Activated CD8-positive, alpha-beta memory T cell treated with anti-CD3 and anti-CD28 coated beads for 48 hours (primary cell): ENCODE measurements at places on chromosomes 5 and 9.

- DNase-seq = no peak
These were observed 2.5 kb downstream of the TLX3 start for GRCh38 chr5:171311322-171312077.

- DNase-seq = no peak
These were observed 69.8 kb upstream of the CCDC112 start for GRCh38 chr5:115366223-115366622.

- no peak for DNase-seq
These were observed 20.9 kb upstream of the TNIP1 start for GRCh38 chr5:151101746-151102145.

DNA sequence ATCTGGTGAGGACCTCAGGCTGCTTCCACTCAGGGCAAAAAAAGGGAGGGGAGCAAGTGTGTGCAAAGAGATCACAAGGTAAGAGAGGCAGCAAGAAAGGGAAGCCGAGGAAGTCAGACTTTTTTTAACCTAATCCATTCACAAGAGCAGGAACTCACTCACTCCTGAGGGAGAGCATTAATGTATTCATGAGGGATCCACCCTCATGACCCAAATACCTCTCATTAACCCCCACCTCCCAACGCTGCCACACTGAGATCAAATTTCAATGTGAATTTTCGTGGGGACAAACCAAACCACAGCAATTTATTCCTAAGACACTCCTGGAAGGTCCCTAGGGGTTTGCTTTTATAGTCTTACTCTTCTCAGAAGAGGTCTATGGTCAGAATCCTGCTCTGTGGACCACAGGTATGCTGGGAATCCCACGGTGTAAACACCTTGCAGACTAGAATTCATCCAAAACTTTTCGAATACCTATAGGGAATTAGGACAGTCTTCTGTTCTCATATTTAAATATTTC, 108.7 kb downstream of the HSD17B3 start:
- DNase-seq = no peak

GRCh38 chr9:126375386-126375785, 48.8 kb downstream of the MVB12B start:
- no peak for DNase-seq

GRCh38 chr9:2478421-2478820, 143.2 kb upstream of the VLDLR start:
- DNase-seq = no peak

DNA sequence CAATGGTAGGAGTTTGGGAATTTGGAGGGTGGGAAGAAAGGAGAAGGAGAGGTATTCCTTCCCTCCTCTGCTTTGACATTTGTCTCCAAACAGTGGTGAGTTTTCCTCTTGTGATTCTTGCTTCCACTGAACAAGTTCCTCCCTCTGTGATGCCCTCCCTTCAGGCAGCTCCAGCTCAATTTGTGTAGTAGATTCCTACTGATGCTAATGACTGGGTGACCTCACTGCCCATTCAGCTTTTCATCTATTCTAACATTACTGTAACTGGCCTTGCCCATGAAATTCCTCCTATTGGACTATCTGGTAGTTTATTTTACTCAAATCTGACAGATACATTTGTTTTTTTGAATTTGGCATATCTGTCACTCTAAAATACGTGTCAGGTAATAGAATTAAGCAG, 121.4 kb downstream of the NFIB start:
- DNase-seq = no peak

DNA sequence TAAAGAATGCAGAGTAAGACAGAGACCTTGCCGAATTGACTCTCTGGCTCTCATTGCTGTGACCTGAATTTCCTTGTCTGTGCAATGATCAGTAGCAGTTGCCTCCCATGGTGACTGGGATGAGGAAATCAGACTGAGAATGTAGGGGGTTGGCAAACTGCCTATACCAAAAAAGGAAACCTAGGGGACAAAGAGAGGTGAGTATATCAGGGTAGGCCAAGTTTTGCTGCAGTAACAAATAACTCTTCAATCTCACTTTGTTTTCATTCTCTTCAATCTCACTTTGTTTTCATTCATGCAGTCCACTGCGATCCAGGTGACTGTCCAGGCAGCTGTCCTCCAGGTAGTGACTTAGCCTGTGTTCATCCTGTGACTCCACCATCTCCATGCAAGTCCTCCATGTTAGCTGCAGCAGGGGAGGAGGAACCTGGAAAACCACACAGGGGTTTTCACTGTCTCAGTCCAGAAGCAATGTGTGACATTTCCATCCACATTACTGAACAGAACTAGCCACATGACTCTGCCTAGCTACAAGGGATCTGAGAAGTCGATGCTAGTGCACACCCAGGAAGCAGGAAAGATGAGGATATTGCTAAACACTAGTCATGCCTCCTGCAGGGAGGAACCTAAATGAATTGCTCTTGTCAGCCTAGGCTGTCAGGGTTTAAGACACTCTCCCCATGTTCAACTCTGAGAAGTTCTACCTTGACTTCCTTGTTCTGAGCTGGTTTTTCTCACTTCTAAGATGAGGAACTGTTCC, 26.0 kb downstream of the TMEM174 start:
- DNase-seq = no peak

- DNase-seq = peak; percentile 20
These were observed 996 bp upstream of the GAS1 start for GRCh38 chr9:86948074-86948929.

DNA sequence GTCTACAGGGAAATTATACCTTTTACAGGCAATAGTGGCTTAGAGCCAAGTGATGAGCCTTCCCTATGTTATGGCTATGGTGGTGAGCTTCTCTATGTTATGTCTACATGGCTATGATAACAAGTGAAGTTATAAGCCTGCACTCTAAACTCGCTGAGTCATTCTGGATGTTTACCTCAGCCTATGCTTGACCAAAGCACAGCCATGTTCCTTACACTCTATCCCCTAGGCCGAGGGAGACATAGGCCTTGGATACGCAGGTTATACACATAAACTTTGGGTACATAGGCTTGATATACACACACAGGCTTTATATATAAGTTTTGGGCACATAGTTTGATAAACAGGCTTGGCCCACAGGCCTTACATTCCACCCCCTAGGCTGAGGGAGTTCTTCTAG, 13.8 kb downstream of the DMAC1 start:
- no peak for DNase-seq

GRCh38 chr9:2414465-2414864, 207.1 kb upstream of the VLDLR start:
- DNase-seq = no peak

DNA sequence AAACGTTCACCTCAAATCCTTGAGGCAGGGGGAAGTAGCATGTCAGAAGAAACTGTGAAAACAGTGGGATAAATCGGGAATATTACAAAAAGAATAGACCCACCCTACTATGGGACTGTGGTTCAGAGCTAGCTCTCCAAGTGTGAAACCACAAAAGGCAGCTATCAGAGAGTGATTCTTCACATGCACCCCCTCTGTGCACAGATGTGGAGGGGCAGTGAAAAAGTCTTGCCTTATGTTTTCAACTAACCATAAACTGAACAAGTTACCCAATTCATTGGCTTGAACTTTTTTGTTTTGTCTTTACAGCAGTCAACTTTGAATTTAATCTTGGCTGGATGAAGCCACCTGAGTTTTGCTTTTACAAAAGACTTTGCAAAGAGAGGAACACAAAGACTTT, 98.8 kb upstream of the NR4A3 start:
- DNase-seq = no peak

DNA sequence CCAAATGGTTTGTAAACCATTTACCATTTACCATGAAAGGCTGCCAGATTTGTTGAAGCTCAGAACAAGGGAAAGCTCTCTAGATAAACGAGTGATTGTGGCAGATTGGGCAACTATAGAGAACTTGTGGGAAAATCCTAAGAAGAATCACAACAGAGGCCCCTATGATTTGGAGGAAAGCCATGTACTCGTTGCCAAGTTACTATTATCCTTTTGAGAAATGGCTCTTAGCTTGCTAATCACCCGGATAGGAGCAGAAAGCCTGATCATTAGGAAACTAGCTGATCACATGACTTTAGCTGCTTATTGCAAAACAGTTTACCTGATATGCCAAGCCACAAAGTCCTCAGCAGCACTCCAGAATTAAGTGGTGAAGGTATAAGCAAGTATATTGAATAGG, 23.5 kb upstream of the ATG10 start:
- no peak for DNase-seq

- DNase-seq = no peak
These were observed 5.0 kb upstream of the RHOBTB3 start for GRCh38 chr5:95725937-95726810.

DNA sequence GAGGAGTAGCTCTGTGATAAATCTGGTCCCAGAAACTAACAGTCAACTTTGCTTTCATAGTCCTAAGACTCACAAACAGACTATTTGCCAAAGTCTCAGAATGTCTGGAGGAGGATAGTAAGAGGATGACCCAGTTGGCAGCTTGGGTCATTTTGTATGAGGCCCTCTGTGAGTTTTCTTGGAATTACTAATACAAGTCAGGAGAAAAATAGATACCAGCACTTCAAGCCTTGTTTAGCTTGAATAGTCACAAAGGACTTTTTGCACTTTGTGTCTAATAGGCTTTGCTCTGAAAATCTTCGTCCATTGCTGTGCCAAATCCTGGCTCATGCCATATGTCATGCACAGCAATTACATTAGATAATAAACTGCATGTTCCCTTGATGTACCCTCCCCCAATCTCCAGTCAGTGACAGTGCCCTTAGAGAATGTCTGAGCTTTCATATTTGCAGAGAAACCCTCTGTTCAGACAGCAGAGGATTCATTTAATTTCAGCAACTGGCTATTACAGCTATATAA, 612.8 kb downstream of the CSNK1G3 start:
- no peak for DNase-seq

DNA sequence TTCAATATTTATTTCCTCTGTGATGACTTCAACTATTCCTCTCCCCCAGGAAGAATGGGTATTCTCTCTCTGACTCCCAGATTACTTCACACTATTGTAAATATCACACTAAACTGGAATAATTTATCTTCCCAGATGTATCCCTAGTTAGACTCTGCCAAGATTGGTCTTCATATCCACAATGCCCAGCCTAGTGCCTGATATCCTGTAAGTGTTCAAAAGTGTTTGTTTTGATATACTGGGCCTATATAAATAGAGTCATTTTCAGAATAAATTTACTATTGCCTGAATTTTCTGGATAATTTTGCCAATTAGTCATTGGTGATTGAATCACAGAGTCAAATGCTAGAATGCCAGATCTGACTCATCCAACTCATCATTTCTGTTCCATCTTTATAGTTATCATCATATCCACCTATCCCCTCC, 143.7 kb upstream of the TNC start:
- no peak for DNase-seq

DNA sequence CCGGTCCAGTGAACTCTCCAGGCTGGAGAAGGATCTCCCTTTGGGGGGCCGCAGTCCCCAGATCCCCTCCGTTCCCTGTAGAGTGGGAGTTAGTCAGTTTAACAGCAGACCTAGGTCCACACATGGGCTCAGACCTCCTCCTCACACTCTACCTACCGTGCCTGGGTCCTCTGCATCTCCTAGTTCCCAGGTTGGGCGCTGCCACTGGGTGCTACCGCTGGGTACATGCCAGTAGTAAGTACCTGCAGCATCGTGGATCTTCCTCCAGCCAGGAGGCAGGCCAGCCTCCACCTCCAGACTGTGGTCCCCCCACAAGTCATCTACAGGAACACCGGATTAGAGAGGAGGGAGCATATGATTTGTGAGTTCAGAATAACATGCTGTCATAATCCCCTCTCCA, 802 bp downstream of the APBB3 start:
- no peak for DNase-seq

DNA sequence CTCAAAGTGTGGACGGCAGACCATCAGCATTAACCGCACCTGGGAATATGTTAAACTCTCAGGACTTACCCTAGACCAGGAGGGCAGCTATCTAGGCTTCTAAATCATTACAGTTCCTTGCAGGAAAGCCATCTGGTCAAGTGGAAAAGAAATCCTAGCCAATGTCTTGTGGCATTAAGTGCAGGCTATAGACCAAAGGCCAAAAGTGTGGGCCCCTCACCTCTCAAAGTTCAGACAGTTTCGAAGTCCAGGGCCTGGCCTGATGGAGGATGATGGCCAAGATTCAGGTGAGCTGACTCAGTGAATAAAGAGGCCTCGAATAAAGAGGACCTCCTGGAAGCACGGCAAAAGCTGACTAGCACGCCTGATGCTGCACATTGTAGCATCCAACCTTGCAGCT, 24.0 kb upstream of the PTPN3 start:
- DNase-seq = no peak

DNA sequence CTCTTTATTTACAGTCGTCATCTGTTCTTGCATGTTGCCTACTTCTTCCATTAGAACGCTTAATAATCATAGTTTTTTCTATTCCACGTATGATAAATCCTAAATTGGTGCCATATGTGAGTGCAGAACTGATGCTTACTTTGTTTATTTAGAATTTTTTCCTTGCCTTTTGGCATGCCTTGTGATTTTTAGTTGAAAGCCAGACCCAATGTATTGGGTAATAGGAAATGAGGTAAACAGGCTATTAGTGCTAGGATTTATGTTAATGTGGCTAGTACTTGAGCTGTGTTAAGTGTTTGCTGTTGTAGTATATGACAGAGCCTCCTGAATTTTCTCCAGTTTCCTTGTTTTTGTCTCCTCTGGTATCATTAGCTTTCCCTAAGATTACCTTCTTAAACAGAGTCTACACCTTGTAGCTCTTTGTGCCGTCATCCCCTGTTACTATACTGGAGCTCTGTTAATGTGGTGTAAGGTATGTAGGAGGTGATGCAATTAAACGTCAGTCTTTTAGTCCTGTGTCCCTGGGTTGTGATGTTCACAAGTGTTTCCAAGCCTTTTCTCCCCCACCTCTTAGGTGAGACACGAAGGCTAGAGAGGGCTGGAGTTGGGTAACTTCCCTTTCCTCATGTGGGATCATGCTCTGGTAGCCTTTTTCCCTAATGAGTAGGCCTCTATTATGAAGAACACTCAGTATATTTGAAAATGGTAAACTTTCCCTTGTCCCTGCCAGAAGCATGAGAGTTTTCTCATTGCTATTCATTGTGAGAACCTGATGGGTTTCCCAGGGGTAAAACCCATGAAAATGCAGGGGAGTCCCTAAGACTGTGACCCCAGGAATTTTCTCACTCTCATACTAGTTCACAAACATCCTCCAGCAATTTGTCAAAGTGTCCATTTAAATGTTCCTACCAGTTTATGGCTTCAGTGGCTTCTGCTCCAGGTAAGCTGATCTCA, 21.2 kb downstream of the SPATA31D3 start:
- no peak for DNase-seq

GRCh38 chr9:130445268-130445983, 665 bp downstream of the ASS1 start:
- no peak for DNase-seq
